ENCODE measurements at places on chromosomes 16 and 17. TPM values are rescaled to one million over a fixed set of nuclear protein-coding genes. Genes with fewer than 3 reads are reported as not detected.
A peak's percentile ranks its signal among the peaks of the same experiment; 100 is the strongest.

DNA sequence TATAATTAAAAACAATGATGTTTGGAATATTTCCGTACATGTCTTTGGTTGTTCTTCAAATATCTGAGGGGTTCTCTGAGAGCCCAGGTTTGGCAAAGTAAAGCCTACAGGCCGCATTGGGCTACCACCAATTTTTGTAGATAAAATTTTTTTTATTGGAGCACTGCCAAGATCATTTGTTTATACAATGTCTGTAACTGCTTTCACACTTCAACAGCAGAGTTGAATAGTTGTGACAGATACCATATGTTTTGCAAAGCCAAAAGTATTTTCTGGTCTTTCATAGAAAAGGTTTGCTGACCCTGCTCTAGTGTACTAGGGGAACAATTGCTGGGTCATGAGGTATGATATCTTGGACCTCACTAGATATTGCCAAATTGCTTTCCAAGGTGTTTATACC lies 10.5 kb downstream of the PPM1D start:
- DNase-seq: no peak

GRCh38 chr16:4675864-4676786 lies 17.2 kb upstream of the NUDT16L1 start:
- no peak for DNase-seq

DNA sequence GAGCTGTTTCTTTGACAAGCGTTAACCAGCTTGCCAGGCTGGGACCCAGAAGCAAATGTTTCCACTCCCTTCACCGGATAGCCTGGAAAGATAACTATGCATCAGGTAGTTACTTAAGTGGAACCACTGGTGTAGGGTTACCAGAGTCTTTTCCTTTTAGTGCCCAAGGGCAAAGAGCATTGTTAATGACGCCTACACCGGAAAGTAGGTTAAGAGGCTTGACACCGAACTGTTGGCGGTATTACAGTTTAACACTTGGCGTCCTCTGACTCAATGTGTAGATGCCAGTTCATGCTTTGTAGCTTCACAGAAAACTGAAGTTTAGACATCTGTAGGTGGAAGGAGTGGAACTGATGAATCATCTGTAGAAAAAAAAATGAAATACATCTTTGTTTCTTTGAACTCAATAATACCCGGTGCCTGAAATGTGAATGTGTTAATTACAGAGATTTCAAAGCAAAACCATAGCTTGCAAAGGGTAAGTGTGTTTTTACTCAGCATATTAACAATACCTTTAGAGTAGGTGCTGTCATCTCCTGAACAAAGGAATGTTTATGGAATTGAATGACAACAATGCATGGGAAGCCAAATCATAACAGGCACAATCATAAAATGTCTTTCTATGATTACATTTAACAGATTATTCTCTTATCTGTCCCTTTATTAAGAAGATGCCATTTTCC lies 426.7 kb upstream of the SALL1 start:
- peak; percentile 49 for DNase-seq

MC1R gene
- total RNA-seq: 12.1 TPM

DNA sequence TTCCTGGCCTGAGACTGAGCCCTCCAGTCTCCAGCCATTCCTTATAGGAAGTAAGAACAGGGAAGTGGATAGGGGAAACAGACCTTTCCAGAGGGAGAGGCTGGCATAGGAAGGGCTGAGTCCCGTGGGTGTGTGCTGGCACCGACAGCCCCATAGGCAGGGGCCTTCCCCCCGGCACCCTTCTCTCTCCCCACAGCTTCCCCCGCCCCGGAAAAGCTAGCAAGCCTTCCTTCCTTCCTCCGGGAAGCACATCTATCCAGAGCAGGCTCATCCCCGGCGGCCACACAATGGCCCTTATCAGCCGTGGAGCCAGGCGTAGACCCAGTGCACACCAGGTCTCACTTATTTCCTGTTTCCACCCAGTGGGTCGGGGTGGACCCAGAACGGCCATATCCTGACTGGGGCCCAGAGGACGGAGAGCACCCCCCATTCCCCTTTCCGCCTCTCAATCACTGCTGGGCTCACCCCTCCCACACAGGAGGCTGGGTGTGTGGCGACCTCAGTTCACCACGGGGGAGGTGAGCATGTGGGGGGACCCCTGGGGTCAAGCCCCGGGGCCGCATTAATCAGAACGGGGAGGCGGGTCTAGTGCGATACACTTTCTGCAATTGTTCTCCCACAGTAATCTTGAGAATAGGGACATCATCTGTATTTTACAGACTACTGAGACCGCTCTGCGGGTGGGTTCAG lies 950 bp upstream of the MYO1C start:
- no peak for DNase-seq

GRCh38 chr17:27333410-27333980 lies 39.6 kb downstream of the WSB1 start:
- DNase-seq: no peak

GRCh38 chr16:57994778-57995177 lies 5.7 kb downstream of the ZNF319 start:
- peak; percentile 64 for DNase-seq

CEP112 gene
- total RNA-seq: 6.3 TPM

GRCh38 chr16:51071326-51071725 lies 79.7 kb downstream of the SALL1 start:
- DNase-seq: no peak

DNA sequence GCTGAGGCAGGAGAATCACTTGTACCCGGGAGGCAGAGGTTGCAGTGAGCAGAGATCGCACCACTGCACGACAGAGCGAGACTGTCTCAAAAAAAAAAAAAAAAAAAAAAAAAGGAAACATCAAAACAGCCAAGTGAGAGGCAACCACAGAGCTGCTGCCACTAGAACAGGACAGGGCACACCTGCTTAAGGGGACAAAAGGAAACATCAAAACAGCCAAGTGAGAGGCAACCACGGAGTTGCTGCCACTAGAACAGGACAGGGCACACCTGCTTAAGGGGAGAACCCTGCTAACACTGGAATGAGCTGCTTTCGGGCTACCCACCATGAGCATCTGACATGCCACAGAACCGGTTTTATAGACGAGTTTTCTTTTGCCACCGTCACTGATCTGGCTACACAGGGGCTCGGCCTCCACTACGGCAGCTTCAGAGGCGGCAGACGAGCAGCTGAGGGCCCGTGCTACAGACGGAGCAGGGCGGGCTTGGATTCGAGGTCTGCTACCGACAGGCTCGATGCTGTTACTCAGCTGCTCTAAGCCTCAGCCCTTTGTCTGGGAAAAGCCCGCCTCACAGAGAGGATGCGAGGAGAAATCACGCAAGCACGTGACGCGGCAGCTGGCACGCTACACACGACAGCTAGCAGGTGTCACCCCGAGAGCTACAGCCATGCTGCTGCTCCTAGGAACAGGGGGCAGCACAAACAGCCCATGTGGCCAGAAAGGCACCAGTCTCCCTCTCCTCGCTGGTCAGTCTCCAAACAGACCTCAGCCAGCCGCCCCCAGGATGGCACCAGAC lies 2.0 kb downstream of the P4HB start:
- no peak for DNase-seq

GAS2L2 gene
- total RNA-seq: not detected

DNA sequence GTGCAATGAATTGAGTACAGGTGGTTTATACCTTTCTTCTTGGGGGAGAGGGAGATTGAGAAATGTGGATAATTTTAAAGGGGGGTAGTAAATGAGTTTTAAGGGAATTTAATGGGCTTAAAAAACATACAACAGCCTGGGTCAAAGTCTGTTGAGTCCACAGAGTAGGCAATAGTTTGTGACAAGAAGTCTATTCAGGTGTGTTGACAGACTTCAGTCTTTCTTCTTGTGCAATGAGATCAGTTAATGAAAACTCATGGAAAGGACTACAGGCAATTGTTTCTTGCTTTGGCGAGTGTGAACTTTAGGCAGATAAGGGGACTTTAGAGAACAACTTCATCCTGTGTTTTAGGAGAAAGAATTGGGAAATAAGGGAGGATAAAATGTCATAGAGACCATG lies 507.8 kb upstream of the CA10 start:
- DNase-seq: no peak

CHMP6 gene
- total RNA-seq: 74.3 TPM

Data from MG63 (cell line).